ENCODE measurements at places on chromosomes 2 and 18.

- DNase-seq, result no peak
Measured at GRCh38 chr2:144503242-144503641, 16.7 kb downstream of the ZEB2 start.

DNA sequence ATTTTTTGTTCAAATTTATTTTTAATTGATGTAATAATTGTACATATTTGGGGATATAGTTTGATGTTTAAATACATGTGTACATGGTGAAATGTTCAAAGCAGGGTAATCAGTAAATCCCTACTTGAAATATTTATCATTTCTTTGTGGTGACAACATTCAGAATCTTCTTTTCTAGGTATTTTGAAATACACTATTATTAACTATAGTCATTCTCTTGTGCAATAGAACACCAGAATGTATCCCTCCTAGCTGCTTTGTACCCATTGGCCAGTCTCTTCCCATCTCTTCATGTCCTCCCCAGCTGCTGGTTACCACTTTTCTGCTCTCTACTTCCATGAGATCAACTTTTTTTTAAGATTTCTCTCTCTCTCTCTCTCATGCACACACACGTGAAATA, 126.5 kb downstream of the ZNF407 start:
- no peak for DNase-seq

DNA sequence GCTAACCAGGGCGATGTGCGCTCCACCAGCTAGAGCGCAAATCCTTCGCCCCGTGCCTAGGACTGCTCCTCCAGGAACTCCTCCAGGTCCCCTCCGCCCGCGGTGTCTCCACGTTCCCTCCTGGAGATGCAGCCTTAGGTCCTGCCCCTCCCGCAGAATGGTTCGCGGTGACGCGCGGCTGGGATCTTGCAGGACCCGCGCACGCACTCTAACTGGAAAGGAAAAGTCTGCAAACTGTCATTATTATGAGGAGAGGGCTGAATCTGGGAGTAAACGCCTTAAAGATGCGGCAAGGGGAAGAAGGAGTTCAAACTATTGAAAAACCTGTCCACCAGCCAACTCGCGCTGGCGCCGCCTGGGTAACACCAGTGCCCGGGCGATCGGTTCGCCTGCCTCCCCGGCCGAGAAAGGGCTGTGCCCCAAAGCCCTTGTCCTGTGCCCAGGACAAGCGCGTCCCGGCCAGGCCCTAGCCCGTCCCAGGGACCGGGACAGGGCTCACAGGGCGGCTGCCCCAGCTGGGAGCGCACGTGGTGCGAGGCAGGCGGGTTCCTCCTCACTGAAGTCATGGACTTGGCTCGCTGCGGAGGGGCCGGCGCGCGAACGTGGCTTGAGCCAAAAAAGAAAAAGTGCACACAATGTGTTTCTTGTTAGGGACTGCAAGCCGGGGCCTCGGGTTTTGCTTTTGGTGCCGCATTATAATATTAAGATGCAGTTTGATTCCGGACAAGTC, 5.5 kb upstream of the ID2 start:
- peak; percentile 48 for DNase-seq

DNA sequence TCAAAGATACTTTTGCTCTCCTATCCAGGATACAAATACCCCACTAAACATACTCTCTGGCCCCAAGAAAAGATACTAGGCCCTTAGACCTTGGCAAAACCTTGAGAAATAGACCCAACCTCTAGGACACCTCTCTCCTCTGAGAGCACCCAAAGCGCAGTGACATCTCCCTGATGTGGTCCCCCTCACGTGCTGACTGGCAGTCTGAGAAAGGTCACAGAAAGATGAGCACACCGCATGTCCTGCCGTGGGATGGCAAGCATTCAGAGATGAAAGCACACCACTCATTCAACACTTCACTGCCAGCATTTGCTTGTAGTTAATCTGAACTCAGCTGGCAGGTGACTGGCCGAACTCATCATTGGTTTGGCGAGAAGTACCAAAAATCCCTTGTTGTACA, 6.1 kb upstream of the TBC1D8 start:
- no peak for DNase-seq

- no peak for DNase-seq
Measured at GRCh38 chr2:27824401-27824800, 52.9 kb downstream of the MRPL33 start.

- DNase-seq, result no peak
Measured at GRCh38 chr2:194205568-194206227, 1451.3 kb upstream of the SLC39A10 start.

GRCh38 chr2:139155991-139156390, 375.8 kb upstream of the NXPH2 start:
- DNase-seq, result no peak

DNA sequence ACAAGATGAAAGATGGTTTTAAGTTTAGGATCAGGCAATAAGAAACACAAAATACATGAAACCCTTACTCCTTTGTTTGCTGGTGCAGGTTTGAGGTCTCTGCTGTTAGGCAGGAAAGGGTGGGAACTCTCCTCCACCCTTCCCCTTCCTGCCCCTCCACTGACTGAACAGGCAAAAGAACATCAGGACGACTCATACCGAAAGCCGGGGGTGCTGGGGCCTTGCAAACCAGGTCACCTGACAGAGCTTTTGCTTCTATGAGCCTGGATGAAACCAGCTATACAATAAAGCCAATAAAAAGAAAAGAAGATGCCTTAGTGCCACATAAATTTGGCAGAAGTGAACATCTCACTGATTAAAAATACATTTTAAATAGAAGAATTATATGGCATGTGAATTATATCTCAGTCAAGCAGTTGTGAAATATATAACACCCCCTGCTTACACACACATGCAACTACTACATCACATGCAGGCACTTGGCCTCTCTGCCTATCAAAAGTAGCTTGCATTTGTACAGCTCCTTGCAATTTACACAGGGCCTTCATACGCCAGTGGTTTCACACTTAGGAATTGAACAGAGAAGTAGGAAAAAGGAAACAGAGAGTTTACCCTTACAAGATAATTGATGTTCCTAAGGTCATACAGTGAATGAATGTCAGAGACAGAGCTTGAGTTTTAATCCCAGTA, 215.1 kb upstream of the TRIB2 start:
- DNase-seq, result no peak

- no peak for DNase-seq
Measured at GRCh38 chr18:48767090-48767690, 183.6 kb downstream of the SMAD7 start.

- DNase-seq, result no peak
Measured at GRCh38 chr18:11828786-11829432, 22.3 kb upstream of the CHMP1B start.

GRCh38 chr2:167342769-167343168, 454.5 kb downstream of the XIRP2 start:
- no peak for DNase-seq

DNA sequence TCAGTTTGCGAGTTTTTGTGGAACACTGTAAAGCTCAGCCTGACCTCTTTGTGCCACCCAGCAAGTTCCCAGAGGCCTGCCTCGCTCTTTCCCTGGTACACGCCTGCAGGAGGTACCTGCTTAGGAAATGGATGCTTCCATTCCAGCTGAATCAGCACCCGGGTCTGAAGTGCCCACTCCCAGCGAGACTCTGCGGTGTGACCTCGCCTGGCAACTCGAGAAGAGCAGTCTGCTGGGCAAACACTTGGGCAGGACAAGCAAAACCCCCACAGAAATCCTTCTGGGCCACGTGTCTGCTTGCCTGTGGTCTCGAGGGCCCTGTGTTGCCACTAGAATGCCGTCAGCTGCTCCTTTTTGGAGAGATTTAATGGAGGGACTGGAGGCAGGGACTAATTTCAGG, 127.6 kb downstream of the MAPK4 start:
- no peak for DNase-seq

DNA sequence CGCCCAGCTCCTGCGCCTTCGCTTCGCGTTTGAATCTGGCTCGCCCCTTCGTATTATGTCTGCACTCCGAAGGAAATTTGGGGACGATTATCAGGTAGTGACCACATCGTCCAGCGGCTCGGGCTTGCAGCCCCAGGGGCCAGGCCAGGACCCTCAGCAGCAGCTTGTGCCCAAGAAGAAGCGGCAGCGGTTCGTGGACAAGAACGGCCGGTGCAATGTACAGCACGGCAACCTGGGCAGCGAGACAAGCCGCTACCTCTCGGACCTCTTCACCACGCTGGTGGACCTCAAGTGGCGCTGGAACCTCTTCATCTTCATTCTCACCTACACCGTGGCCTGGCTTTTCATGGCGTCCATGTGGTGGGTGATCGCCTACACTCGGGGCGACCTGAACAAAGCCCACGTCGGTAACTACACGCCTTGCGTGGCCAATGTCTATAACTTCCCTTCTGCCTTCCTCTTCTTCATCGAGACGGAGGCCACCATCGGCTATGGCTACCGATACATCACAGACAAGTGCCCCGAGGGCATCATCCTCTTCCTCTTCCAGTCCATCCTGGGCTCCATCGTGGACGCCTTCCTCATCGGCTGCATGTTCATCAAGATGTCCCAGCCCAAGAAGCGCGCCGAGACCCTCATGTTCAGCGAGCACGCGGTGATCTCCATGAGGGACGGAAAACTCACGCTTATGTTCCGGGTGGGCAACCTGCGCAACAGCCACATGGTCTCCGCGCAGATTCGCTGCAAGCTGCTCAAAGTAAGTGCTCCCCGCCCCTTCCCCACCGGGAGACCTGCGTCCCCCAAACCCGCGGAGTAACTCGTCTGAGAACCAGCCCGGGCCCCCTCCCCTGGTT, 453 bp downstream of the KCNJ3 start:
- DNase-seq, result peak; percentile 17

DNA sequence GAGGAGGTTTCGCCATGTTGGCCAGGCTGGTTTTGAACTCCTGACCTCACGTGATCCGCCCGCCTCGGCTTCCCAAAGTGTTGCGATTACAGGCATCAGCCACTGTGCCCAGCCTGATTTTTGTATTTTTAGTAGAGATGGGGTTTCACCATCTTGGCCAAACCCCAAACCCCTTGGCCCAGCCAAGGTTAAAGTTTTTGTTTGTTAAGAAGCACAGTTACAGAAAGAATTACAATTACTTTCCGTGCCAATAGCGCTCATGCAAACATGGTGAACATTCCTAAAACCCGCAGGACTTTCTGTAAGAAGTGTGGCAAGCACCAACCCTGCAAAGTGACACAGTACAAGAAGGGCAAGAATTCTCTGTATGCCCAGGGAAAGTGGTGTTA, 26.1 kb downstream of the ITSN2 start:
- no peak for DNase-seq

- no peak for DNase-seq
Measured at GRCh38 chr2:174338147-174338605, 3.4 kb downstream of the SP9 start.

DNA sequence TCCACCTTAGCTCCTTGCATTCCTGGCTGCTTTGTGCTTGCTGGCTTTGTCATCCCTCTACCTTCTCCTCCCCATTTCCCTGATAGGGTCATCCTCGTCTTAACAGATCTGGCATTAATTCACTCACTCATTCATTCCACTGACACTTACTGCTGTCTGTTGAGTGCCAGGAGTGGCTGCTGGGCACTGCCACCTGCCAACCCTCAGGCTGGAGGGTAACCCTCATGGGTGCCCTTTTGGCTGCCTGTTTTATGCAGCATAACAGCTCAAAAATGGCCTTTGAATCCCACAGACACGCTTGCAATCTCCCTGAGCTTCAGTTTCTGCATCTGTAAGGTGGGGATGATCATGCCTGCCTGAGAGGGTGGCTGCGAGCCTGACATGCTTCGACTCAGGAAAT, 25.2 kb downstream of the FHOD3 start:
- no peak for DNase-seq

- DNase-seq, result no peak
Measured at GRCh38 chr2:1219901-1220573, 193.2 kb upstream of the TPO start.

- no peak for DNase-seq
Measured at GRCh38 chr2:236768393-236769140, 198.9 kb downstream of the ACKR3 start.

GRCh38 chr2:11242542-11243174, 87.4 kb downstream of the SLC66A3 start:
- no peak for DNase-seq

DNA sequence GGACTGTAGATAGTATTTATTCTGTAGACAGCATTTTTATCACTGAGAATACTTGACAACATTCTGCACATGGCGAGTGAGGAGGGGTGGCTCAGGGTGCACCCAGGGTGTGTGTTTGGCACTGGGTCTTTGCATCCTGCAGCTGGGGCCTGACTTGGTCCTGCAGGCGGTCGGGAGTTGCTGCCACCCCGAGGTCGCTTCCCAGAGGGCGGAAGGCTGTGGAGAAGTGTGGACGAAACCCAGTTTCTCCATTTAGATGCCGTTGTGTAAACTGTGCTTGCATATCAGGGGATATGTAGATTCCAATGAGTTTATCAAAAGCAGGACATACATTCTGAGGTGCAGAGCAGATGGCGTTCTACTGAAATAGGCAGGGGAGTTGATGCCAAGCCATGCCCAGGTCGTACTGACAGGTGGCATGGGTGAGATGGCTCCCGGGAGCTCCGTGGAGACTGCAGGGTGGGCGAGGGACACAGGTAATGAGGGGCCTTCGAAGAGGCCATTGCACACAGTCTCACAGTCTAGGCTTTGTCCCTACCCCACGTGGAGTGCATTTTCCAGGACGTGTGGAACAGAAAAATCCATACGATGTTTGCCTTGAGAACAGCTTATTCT, 74.5 kb downstream of the RTP5 start:
- DNase-seq, result no peak

- DNase-seq, result no peak
Measured at GRCh38 chr18:25862881-25863600, 227.4 kb downstream of the SS18 start.

DNA sequence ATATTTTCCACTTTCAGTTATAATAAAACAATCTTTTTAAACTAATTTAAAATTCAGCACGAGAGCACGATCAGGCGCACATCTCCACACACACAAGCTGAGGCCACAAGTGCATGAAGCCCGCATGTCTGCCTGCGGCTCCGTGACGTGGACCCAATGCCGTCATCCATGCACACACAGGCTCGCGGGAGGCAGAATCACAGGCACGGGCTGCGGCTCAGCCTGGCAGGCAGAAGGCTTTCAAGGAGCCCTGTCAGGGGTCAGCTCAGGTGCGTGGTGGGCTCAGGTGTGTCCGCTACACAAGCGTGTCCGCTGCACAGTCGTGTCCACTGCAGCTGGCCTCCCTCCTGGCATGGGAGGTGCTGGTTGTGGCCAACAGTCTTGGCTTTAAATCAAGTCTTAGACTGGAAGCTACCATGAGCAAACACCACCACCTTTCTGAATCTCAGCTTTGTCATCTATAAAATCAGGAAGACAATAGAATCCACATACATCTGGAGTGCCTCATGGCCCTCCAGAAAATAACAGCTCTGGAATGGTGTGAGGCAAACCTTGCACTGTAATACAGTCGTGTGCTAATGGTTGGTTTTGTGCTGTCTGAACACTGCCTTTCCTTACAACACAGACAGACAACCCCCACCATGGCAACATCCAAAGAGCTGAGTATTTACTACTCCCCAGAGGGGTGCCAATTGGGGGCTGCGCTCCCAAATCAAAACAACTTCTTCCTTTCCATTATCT, 210.1 kb downstream of the NDUFA10 start:
- DNase-seq, result peak; percentile 8

- no peak for DNase-seq
Measured at GRCh38 chr2:2764001-2764355, 432.9 kb upstream of the MYT1L start.

DNA sequence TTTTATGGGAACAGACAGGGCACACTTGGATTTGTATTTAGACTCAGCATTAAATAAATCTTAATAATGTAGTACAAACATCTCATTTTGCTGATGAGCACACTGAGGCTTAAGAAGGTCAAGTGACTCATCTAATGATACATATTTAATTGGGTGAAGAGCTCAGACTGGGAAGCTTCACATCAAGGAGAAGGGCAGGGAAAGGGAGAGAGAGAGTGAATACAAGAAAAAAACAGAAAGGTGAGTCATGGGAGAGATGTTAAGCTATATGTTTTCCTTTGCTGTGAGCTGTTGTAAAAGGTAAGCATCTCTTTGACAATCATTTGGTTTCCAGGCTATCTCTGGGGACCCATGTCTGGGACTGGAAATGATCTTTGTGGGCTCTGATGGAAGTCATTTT, 277.8 kb downstream of the SETBP1 start:
- DNase-seq, result no peak
